A673 (cell line): ENCODE measurements at places on chromosomes 6 and 20.

DNA sequence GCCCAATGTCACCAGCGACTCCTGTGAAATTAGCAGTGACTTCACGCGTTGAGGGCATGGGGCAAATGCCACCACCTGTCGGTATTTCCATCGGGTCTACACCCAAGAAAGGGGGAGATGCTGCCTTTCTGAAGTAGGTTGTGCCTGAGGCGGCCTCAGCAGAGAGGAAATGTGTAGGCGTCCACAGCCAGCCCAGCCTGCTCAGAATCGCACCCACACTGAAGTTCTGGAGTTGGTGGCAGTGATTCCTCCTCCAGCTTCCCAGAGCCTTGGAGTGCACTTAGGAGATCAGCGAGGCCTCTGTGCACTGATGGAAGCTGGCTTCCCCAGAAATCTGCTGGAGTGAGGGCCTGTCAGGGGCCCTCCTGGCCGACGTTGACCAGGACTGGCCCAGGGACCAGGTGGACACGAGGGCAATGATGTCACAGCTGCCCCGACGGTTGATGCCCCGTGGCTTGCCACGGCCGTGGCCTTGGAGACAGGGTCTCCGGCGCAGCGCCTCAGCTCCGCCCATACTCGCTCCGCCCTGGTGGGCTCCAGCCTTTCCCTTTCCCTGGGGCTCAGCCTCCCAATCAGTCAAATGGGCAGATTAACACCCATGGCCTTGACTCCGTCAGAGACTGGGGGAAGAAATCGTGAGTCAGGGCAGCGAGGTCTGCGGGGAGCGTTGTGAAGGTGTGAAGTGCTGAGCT lies 484.8 kb downstream of the PREX1 start:
- DNase-seq, result peak; percentile 15

- DNase-seq, result no peak
Measured at GRCh38 chr6:101534821-101535220, 141.3 kb downstream of the GRIK2 start.

DNA sequence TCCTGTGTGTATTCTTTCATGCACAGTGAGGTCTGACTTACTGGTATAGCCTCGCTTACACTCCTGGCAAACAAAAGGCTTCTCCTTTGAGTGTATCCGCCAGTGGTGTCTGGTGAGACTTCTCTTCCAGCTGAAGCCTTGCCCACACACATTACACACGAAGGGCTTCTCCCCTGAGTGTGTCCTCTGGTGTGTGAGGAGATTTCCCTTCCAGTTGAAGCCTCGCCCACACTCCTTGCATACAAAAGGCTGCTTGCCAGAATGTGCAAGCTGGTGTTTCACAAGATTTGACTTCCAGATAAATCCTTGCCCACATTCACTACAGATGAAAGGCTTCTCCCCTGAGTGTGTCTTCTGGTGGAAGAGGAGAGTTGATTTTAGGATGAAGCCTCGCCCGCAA lies 21.5 kb downstream of the ZNF337 start:
- DNase-seq, result no peak

- DNase-seq, result no peak
Measured at GRCh38 chr20:34561661-34562060, 3.1 kb downstream of the MAP1LC3A start.

GRCh38 chr20:50690650-50691572 lies at the start of gene RIPOR3:
Gene RIPOR3 (minus strand): TSS chr20:50691542. CDS start chr20:50691128, 414 bp downstream.
- DNase-seq, result peak; percentile 65

- no peak for DNase-seq
Measured at GRCh38 chr20:11130554-11131166, 456.9 kb upstream of the JAG1 start.

DNA sequence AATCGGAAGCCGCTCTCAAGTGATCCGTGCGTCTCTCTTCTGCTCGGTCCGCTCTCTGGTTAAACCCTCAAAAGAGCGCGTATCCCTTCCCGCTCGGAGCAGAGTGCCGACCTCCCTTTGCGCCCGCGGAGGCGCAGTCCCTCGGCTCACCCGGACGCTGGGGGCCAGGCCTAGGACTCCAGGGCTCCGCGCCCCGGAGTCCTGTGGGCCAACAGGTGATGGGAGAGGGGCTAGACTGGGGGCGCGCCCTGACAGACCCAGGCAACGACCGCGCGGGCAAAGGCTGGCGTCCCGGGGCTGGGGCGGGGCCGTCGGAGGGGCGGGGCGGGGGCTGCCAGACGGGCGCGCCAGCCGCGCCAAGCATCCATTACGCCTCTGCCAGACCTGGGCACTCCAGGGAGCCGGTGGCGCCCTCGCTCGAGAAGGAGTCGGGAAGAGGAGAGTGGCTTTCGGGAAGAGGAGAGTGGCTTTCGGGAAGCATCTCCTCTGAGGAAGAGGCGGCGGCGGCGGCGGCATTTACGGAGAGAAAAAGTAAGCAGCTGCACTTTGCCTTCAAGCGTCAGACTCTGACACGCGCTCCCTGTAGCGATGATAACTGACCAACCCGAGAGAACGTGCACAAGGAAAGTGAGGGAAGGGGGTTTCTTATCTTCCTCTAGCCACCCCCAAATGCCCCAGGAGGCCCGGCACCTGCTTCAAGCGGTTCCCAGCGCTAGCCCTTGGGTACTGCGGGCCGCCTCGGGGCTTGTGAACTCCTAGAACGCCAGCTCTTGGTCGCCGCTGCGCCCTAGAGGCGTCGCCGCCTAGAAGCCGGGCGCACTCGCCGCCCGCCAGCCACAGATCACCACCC lies 2.6 kb downstream of the EPHA7 start:
- DNase-seq, result peak; percentile 78

DNA sequence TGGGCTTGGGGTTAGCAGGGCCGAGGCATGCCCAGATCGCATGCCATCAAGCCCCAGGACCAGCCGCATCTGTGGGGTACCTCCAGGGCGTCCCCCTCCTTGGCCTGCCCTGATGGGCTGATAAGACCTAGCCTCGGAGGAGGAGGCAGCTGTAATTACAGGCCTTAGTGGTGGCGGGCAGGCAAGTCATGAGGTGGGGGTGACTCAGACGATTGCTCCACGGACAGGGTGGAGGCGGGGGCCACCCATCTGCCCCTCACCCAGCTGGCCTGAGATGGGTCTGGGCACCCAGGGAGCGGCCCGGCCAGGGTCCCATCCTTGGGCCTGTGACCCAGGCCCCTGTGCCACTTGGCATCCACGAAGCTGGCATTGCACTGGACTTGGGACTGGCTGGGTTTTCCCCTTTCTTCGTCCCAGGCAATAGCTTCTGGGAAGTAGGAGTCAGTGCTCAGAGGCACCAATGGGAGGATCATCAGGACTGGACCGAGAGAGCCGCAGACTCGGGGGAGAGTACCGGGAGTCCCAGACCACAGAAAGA lies 57.5 kb downstream of the CEBPB start:
- no peak for DNase-seq

- DNase-seq, result no peak
Measured at GRCh38 chr6:62669831-62670230, 383.8 kb upstream of the KHDRBS2 start.
